ENCODE measurements at places on chromosomes 1 and 21. TPM values are rescaled to one million over a fixed set of nuclear protein-coding genes. Genes with fewer than 3 reads are reported as not detected.

DNA sequence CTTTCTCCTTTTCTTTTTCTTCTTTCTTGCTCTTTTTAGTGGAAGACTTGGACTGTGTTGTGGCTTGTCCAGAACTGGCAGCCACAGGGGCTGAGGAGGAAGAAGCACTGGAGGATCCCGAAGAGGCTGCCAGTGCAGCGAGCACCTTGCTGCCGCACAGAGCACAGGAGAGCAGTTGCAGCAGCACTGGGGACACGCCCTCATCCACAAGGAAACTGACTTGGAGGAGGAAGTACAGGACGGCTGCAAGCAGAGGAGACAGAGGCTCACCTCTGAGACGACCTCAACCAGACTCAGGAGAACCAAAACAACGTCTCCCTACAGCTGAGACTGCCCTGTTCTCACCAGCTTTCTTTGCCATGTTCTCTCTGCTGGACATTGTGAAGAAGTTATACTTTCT, 88.9 kb downstream of the UBR4 start:
- no peak for DNase-seq

- DNase-seq = peak; percentile 31
Measured at GRCh38 chr1:192547501-192547900, 28.1 kb upstream of the RGS1 start.

DNA sequence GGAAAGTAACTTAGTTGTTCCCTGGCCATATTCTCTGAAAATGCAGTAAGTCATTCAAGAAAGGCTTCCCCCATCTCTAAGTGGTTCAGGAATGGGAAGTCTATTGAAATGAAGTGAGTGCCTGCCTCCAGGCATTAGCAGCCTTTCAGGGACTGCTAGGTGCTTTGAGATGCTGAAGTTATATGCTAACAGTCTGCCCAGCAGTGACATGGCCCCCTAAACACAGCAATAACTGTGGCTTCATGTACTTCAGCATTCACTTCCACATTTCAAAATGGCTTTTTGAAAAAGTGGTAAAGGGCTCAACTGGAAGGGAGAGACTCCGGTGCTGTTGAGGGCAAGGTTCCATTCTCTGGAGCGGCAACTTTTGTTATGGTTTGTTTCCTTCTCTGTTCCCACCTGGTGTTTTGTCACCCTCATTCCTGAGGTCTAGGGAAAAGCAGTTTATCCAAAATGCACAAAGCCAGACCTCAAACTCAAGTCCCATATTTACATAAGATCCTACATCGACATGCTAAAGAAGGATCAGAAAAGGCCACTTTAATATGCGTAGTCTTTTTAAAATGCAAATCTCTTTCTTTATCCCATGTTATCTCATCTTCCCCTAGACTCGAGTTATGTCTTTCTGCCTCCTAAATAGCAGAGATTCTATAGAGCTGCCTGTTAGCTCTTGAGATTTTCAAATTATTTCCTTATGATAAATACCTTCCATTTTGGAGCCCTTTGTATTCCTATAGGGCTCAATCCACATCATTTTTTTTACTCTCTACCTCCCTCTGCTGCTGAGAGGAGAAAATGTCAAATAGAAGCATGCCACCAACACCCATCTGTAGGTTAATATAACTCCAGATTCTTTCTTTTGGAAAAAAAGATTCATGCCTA, 34.2 kb upstream of the LRRC8C start:
- DNase-seq = peak; percentile 26

DNA sequence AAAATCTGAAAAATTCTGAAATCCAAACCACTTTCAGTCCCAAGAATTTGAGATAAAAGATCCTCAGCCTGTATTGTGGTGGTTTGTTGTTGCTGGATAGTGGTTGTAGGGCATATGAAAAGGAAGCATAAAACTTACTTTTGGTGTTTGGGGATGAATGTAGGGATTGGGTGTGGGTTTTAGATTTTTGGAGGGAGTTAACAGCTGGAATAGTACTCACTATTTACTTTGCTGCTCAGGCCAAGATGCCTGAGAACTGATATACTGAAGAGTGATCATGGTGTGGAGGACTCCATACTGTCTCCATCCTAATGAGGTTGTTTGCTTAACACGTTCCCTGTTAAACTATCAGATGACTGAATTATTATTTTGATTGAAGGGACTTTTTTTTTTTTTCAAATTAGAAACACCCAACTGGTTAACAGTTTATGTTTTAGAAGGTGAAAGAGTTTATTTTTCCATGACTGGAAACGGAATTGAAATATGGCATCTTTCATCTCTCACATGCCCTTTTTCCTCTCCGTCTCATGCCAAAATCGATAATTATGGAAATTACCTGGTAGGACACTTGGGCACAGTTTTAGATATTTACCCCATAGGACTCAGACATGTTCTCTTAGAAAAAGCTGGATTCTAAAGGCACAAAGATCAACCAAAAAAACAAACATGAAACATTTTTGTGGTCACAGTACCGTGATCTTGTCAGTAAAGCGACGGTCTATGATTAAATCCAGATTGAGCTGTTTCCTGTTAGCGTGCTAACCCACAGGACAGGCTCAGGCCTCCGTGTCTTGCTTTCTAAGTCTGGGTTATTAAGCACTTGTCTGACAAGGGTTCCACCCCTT, 37.3 kb downstream of the RGL1 start:
- DNase-seq = peak; percentile 71

STRIP1 gene
- 30.6 TPM for polyA plus RNA-seq

- DNase-seq = no peak
Measured at GRCh38 chr1:19009882-19010321, 53.4 kb upstream of the IFFO2 start.

DNA sequence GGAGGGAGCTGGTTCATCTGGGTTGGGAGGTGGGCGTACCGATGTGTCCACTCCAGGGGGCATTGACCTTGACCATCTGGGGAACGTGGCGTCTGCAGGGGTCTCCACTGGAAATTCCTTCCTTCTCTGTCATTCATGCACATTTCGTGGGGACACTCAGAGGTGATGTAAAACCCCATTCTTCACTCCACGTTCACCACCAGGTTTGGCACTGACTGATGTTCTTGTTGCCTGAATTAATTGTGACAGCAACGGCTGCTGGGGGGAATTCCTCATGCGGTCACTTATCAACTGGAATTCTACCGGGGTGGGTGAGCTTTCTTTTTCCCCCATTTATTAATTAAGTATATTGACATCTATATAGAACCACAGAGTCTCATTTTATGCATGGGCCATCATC, 18.1 kb upstream of the POFUT2 start:
- no peak for DNase-seq

GRCh38 chr21:38399103-38399502, 99.2 kb downstream of the ERG start:
- no peak for DNase-seq

OR2M3 gene
- polyA plus RNA-seq = 0.03 TPM

SPATA46 gene
- not detected for polyA plus RNA-seq

DNA sequence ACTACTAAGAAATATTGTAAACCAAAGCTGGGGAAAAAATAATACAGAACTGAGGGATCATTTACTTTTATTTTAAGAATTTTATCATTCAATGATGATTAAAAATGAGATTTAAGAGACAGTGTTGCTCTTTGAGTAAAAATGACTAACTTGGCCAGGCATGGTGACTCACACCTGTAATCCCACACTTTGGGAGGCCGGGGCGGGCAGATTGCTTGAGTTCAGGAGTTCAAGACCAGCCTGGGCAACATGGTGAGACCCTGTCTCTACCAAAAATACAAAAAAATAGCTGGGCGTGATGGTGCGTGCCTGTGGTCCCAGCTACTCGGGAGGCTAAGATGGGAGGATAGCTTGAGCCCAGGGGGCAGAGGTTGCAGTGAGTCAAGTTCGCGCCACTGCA, 21.8 kb upstream of the PLEKHO1 start:
- DNase-seq = no peak

GRCh38 chr1:231408528-231409094, 13.5 kb downstream of the EGLN1 start:
- DNase-seq = no peak

- DNase-seq = no peak
Measured at GRCh38 chr1:203170625-203171330, 4.8 kb downstream of the MYBPH start.

- peak; percentile 7 for DNase-seq
Measured at GRCh38 chr1:46806196-46807020, 7.6 kb downstream of the CYP4B1 start.

DNA sequence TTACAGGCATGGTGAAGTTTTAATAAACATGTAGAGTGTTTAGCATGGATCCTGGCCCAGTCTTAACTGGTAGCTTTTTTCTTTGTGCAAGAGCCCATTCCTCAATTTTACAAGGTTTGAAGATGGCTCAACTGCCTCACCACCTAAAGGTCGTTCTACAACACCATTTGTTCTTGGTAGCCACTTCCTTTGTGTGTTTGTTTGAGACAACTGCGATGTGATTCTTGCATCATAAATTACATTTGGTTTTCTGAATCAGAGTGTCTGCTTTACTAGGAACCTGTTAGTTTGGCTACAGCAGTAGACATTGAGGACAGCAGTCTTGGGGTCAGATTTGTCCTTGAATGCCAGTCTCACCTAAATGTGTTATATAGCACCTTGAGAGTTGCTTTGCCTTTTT, 3.3 kb downstream of the PLEKHM2 start:
- no peak for DNase-seq

- DNase-seq = no peak
Measured at GRCh38 chr1:45762291-45762690, 11.8 kb upstream of the IPP start.

GRCh38 chr1:116933606-116934515, 24.1 kb downstream of the PTGFRN start:
- no peak for DNase-seq

- peak; percentile 54 for DNase-seq
Measured at GRCh38 chr1:37793773-37794371, at the start of gene MANEAL. Gene MANEAL (plus strand): TSS chr1:37793847. CDS start chr1:37794183, 336 bp downstream.

ESPN gene
- 1.5 TPM for polyA plus RNA-seq

VANGL2 gene
- 11.0 TPM for polyA plus RNA-seq

TNFSF4 gene
- polyA plus RNA-seq = 2.5 TPM

DNA sequence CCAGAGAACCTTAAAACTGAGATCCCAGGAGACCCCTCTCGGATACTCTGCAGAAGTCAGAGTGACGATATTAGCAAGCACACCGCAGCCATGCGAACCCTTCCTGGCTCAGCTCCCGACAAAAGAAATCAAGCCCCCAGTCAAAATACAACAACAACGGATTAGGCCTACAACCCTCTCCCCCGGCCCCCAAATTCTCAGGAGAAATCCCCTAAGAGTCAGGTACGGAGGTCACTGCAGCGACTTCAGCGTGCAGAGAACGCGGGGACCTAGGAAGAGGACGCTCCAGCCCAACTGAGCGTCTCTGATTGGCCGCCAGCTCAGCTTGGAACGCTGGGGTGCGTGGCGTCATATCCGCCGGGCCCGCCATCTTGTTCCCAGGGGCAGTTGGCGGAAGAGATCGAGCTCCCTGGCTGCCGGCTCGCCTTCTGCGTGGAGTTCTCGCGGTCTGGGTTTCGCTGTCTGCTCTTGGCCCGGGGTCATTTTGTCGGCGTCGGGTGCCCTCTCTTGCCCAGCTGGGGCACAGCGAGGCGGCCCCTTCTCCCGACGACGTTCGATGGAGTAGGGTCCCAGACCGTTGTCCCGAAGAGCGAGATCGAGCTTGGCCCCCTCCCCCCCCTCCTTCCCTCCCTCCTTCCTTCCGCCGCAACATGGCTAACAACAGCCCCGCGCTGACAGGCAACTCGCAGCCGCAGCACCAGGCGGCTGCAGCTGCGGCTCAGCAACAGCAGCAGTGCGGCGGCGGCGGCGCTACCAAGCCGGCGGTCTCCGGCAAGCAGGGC, at the start of gene PRPF38B:
Gene PRPF38B (plus strand): TSS at position 369 of the 782 bp plus-strand sequence. CDS start 282 bp downstream, at position 651.
- DNase-seq = peak; percentile 96

DNA sequence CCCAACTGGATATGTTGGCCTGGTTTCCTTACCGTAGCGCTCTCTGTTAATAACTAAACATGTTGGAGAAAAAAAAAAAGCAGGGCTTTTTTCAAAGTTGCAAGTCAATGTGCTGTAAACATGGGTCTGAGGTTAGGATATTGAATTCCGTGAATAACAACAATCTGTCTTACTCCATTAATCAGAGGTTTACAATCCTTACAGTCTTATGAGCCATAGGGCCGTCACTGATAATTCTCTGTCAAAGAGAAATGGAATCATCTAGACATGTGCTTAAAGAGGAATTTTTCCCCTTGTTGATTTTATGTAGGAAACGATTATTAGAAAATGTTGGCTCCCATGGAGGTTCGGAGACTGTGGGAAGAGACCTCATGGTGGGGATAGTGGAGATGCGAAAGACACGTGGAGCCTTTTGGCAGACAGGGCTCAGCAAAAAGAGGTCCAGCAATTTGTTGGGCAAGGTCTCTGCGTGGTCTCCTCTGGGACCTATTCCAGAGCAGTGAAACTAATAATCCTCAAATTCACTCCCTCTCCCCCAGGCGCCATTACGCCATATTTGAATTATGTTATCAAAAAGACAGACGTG, 83.5 kb upstream of the CLDN14 start:
- DNase-seq = no peak

GRCh38 chr21:46037331-46038325, 56.1 kb downstream of the COL6A1 start:
- no peak for DNase-seq

DNA sequence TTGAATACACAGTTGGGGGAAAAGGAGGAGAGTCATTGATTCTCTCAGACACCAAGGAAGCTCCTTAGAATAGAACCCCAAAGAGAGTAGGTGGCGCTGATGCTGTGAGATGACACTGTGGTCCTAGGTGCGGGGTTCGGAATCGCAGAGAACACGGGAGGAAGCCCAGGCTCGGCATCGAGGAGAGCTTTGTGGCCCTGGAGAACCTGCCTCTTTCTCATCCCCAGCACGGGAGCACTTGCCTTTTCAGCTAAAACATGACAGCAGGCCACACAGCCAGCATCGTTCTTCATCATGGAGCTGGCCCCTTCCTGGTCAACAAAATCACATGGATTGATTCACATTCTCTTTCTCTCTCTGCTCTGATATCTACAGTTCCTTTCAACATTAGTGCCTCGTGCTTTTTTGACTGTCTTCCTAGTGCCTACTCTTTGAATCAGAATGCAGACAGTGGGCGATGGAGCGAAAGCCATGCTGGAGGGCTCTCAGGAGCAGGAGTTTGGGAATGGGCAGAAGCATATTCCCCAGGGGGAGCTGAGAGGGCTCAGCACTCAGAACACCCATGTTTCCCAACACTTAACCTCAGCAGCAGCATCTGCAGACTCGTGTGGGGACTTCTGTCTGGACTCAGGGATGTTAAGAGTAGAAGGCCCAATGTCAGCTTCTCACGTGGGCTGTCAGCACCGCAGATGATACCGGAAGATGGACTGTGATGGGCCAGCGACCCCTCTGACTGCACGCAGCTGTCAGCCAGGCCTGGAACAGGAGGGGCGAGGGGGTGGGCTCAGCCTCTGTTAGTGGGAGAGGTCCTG, 539.4 kb downstream of the KIF26B start:
- DNase-seq = no peak

PKP1 gene
- polyA plus RNA-seq = 11.1 TPM

- peak; percentile 24 for DNase-seq
Measured at GRCh38 chr1:112396653-112397471, 848 bp downstream of the CTTNBP2NL start.

RIT1 gene
- polyA plus RNA-seq = 23.4 TPM

- no peak for DNase-seq
Measured at GRCh38 chr1:55645270-55645669, 430.1 kb upstream of the USP24 start.

DNA sequence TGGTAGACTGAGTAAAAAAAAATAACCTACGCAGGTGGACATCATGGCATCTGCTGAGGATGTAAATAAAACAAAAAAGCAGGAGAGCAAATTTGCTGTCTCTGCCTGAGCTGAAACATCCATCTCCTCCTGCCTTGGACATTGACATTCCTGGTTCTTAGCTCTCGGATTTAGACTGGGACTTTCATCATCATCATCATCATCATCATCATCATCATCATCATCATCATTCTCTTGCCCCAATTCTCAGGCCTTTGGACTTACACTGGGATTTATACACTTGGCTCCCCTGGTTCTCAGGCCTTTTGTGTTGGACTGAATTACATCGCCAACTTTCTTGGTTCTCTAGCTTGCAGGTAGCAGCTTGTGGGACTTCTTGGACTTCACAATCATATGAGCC, 308.4 kb upstream of the BEND5 start:
- DNase-seq = no peak

Data from hindlimb muscle (tissue), 1 donor.